ENCODE measurements at places on chromosomes 7 and 10.

DNA sequence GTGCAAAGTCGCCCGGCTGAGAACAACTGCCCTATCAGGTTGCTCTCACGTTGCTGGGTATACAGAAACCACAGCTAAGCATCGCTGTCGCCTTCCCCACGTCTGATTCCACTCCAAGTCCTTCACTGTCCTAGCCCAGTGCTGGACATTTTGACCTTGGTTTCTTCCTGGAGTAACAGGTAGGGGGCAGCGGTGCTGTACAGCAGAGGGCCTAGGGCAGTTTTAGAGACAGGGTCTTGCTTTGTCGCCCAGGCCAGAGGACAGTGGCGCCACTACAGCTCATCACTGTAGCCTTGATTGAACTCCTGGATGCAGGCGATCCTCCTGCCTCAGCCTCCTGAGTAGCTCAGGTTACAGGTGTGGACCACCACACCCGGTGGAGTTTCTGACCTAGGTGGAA is 2.6 kb downstream of the CLDN15 start:
- DNase-seq: no peak

GRCh38 chr7:75583255-75583654 is 91.1 kb downstream of the SPDYE5 start:
- DNase-seq: no peak

DNA sequence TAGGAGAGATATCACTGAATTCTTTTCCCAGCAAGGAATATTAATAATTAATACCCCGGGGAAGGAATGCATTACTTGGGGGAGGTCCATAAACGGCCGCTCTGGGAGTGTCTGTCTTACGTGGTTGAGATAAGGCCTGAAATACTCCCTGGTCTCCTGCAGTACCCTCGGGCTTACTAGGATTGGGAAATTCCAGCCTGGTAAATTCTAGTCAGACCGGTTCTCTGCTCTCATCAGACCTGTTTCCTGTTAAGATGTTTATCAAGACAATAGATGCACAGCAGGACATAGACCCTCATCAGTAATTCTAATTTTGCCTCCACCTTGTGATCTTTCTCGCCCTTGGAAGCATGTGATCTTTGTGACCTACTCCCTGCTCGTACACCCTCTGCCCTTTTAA is 162.8 kb upstream of the KCND2 start:
- DNase-seq: no peak

GRCh38 chr10:127905848-127906261 is 1.0 kb upstream of the PTPRE start:
- no peak for DNase-seq
